ENCODE measurements at places on chromosomes 2 and 18. TPM values are rescaled to one million over a fixed set of nuclear protein-coding genes. Genes with fewer than 3 reads are reported as not detected.
A peak's percentile ranks its signal among the peaks of the same experiment; 100 is the strongest.

The UXS1 gene
- 23.2 TPM for total RNA-seq

The NCKAP5 gene
- 0.46 TPM for total RNA-seq

The REL gene
- total RNA-seq: 7.9 TPM

The KLHL30 gene
- 1.2 TPM for total RNA-seq

The PDE1A gene
- 1.5 TPM for total RNA-seq

The SCN3A gene
- total RNA-seq: not detected

The TCF23 gene
- total RNA-seq: not detected

The AOX1 gene
- total RNA-seq: 0.97 TPM

The TXNDC2 gene
- 0.11 TPM for total RNA-seq

The ANKRD30BL gene
- total RNA-seq: not detected

The ERBB4 gene
- 2.5 TPM for total RNA-seq

The SP140 gene
- 1.0 TPM for total RNA-seq

The MC2R gene
- not detected for total RNA-seq

The MATN3 gene
- 12.8 TPM for total RNA-seq

The C2orf74 gene
- total RNA-seq: 10.3 TPM

The LINC00305 gene
- total RNA-seq: not detected

The ADD2 gene
- total RNA-seq: not detected

The CNTNAP5 gene
- not detected for total RNA-seq

The HOXD3 gene
- total RNA-seq: not detected

The CYP27C1 gene
- total RNA-seq: 24.9 TPM

The TEKT4 gene
- not detected for total RNA-seq

- no peaks in the 10 kb centered on the region for H3K27me3 ChIP-seq
- H3K4me1 ChIP-seq: peaks cover 36% of the 10 kb centered on the region
- peak overlapping the region; percentile 96 for H3K27ac ChIP-seq
- no peaks in the 10 kb centered on the region for H3K36me3 ChIP-seq
Measured at GRCh38 chr2:160920791-160921303, 239.4 kb upstream of the TANK start.

DNA sequence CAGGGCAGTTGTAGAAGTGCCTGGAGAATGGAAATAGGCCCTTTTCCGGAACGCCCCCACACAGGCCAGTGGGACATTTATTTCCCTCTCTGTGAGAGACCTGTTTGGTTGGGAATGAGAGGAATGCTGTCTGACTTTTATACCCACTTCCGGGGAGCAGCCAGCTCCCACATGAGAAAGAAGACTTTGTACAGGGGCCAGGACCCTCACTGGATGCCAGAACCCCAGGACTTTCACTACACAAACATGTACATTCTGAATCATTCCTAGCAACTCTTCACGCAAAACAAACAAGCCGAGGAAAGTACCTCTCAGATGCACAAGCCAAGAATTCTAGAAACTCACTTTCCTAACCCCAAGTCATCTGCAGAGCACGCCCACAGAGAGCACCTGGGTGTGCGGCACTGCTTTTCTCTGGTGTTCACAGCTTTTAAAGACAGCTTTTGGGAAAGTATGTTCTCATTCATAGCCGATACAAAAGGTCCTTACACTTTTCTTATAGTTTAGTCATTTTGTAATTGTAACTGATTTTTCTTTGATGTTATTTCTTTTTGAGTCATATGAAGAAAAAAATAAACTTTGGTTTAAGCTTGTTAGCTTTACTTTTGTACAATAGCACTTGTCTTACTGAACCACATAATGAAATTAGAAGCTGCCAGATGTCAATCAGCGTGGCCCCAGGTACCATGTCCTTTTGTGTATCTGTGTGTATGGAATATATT, 856.1 kb upstream of the ID2 start:
- DNase-seq: no peak
- H3K36me3 ChIP-seq: no peaks in the 10 kb centered on the region
- no peak overlapping the region for H3K27ac ChIP-seq

DNA sequence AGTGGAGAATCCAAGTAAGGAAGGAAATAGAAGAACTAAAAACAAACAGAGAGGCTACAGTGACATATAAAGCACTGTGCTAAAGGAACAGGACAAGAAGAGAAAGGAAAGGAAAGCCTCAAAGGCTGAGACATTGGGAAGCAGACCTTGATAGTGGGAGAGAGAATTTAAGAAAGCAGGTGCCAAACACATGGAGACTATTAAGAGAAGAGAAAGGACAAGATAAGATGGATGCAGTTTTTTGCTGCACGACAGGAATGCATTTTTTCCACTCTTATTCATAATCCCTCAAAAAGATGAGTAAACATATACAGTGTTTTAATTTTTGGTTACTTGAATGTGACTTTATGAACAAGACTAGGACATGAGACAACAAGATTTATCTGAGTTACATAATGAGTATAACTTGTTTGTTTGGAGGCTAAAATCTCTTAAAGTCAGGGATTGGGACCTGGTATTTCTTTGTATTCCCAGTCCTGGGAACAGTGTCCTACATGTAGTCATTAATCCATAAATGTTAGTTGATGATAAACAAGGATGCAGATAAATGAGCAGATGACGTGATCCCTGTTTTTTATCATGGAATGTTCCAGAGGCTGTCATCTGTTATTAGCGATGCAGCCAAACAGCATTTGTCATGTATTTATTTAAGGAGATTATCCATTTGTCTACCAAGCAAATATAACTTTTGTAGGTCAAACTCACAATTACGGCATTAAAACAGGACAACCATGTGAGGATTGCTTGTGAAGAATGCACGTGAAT, 141.7 kb downstream of the DNER start:
- H3K36me3 ChIP-seq: no peaks in the 10 kb centered on the region
- H3K27ac ChIP-seq: no peak overlapping the region
- no peaks in the 10 kb centered on the region for H3K4me1 ChIP-seq

GRCh38 chr2:30708491-30709290, 98.6 kb downstream of the CAPN13 start:
- no peaks in the 10 kb centered on the region for H3K36me3 ChIP-seq
- DNase-seq: peak; percentile 72
- H3K27ac ChIP-seq: no peak overlapping the region
- no peaks in the 10 kb centered on the region for H3K27me3 ChIP-seq

GRCh38 chr2:206084439-206084869, 1.5 kb downstream of the INO80D start:
- H3K27ac ChIP-seq: peak overlapping the region; percentile 98
- H3K36me3 ChIP-seq: no peaks in the 10 kb centered on the region
- peaks cover 29% of the 10 kb centered on the region for H3K4me1 ChIP-seq
- H3K27me3 ChIP-seq: no peaks in the 10 kb centered on the region

GRCh38 chr2:128214866-128215460, 103.7 kb downstream of the HS6ST1 start:
- no peak overlapping the region for H3K4me3 ChIP-seq
- H3K4me1 ChIP-seq: no peaks in the 10 kb centered on the region
- no peak for DNase-seq
- H3K27ac ChIP-seq: no peak overlapping the region
- H3K36me3 ChIP-seq: no peaks in the 10 kb centered on the region

DNA sequence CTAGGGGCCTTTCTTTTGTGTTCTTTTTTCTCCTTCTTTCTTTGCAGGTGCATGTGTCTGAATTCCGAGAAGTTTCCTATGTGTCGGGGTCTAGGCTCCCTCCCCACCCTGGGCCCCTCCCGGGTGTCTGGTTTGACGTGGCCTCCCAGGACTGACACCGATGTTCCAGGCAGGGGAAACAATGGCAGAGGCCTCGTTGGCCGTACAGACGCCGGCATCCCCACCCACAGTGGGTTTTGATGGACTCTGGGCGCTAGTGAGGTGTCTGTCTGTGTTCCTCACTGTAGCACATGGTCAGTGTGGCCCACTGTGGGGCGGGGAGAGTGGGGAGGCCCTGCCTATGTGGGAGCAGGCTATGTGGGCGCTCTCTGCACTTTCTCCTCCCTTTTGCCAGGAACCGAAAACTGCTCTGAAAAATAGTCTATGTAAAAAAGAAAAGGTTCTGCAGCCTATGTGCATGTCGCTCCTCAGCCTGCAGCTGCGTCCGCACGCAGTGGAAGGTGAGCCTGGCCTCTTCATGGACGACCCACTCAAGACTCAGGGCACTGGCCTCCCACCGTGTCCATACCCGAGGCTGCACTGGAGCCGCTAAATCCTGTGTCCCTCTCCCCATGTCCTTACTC, 90.9 kb upstream of the ASB18 start:
- no peaks in the 10 kb centered on the region for H3K36me3 ChIP-seq
- H3K27ac ChIP-seq: no peak overlapping the region
- peaks cover 3% of the 10 kb centered on the region for H3K4me1 ChIP-seq
- no peak overlapping the region for H3K4me3 ChIP-seq
- no peaks in the 10 kb centered on the region for H3K27me3 ChIP-seq

- DNase-seq: peak; percentile 17
- H3K4me3 ChIP-seq: no peak overlapping the region
- H3K27me3 ChIP-seq: peaks cover 55% of the 10 kb centered on the region
- H3K27ac ChIP-seq: no peak overlapping the region
- no peaks in the 10 kb centered on the region for H3K4me1 ChIP-seq
Measured at GRCh38 chr2:98026927-98027522, 31.3 kb upstream of the TMEM131 start.

DNA sequence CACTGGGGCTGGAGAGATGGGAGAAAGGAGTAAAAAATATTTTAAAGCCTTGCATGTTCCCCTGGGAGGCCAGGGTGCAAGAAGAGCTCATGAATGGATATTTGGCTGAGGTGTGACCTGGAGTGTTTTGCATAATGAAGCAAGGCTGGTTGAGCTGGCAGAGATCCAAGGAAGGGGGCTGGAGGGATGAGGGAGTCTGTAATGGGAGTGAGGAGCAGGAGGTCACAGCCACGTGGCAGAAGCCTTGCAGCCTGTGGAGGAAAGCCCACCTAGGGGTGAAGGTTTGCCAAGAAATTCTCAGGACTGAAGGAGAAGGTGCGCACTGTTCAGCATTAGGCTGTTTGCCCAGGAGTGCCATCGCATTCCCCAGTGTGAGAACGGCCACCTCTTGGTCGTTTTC, 40.3 kb upstream of the ATP8B1 start:
- no peak overlapping the region for H3K4me3 ChIP-seq
- peaks cover 46% of the 10 kb centered on the region for H3K4me1 ChIP-seq
- H3K36me3 ChIP-seq: no peaks in the 10 kb centered on the region
- no peaks in the 10 kb centered on the region for H3K27me3 ChIP-seq
- no peak for DNase-seq

DNA sequence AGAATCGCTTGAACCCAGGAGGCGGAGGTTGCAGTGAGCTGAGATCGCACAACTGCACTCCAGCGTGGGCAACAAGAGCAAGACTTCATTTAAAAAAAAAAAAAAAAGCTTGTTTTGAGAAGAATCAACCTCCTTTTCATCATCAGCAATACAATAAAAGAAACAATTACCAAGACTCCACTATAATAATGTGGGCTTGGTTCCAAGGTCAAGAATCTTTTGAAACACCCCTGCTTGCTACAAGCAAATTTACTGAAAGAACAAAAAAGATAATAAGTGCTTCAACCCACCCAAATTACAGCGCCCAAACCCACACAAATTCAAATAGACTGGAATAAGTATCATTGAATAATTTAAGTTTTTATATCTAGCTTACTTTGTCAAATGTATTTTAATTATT, 33.6 kb upstream of the MAPRE3 start:
- no peak for DNase-seq
- H3K4me3 ChIP-seq: no peak overlapping the region
- peaks cover 31% of the 10 kb centered on the region for H3K27me3 ChIP-seq

DNA sequence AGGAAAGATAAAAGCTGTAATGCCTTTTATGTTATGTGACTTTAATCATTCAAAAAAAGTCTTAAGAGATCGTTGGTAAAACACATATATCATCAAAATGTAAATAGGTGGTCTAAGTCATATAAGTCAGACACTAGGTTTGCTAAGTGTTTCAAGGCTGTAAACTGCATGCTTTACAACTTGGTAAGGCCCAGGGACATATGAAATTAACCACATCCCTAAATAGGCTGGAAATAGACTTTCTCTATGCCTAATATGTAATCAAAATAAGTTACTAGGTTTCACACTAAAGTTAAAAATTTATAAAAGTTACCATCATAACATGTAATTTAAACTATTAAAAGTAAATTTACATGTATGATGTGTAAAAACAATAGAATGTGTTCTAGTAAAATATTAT, 946.3 kb upstream of the LRATD1 start:
- no peak for DNase-seq
- H3K27me3 ChIP-seq: no peaks in the 10 kb centered on the region
- no peaks in the 10 kb centered on the region for H3K4me1 ChIP-seq
- no peaks in the 10 kb centered on the region for H3K36me3 ChIP-seq
- H3K27ac ChIP-seq: no peak overlapping the region

- H3K4me1 ChIP-seq: peaks cover 26% of the 10 kb centered on the region
- no peak overlapping the region for H3K27ac ChIP-seq
- no peaks in the 10 kb centered on the region for H3K36me3 ChIP-seq
- no peak for DNase-seq
- H3K4me3 ChIP-seq: no peak overlapping the region
Measured at GRCh38 chr2:67922080-67922785, 140.6 kb downstream of the C1D start.

DNA sequence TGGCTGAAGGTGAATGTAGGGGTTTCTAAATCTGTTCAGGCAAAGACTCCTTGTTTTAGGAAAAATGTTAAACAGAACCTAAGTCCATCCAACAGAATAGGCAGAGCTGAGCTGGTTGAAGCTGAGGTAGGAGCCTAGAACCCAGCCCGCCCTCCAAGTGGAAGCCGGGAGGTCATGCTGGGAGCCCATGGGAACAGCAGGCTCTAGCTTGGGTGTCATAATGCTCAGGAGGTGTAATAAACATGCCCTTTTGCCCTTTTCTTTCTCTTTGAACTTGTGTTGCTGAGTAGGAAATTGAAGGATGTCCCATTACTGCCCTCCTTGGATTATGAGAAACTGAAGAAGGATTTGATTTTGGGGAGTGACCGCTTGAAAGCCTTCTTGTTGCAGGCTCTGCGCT, 60.3 kb downstream of the ARMC9 start:
- H3K27me3 ChIP-seq: no peaks in the 10 kb centered on the region
- H3K36me3 ChIP-seq: peaks cover 67% of the 10 kb centered on the region
- no peak for DNase-seq
- H3K4me1 ChIP-seq: peaks cover 6% of the 10 kb centered on the region

GRCh38 chr2:171266102-171266501, 105.4 kb upstream of the TLK1 start:
- no peak for DNase-seq
- H3K4me3 ChIP-seq: no peak overlapping the region
- H3K27ac ChIP-seq: no peak overlapping the region
- no peaks in the 10 kb centered on the region for H3K27me3 ChIP-seq

GRCh38 chr2:168545439-168546082, 89.5 kb downstream of the CERS6 start:
- H3K36me3 ChIP-seq: peaks cover 16% of the 10 kb centered on the region
- DNase-seq: no peak
- no peak overlapping the region for H3K4me3 ChIP-seq
- no peaks in the 10 kb centered on the region for H3K27me3 ChIP-seq

GRCh38 chr18:75836516-75836915, 409.0 kb upstream of the SMIM21 start:
- H3K27ac ChIP-seq: no peak overlapping the region
- H3K4me3 ChIP-seq: no peak overlapping the region
- H3K36me3 ChIP-seq: no peaks in the 10 kb centered on the region
- H3K27me3 ChIP-seq: no peaks in the 10 kb centered on the region
- DNase-seq: peak; percentile 25

DNA sequence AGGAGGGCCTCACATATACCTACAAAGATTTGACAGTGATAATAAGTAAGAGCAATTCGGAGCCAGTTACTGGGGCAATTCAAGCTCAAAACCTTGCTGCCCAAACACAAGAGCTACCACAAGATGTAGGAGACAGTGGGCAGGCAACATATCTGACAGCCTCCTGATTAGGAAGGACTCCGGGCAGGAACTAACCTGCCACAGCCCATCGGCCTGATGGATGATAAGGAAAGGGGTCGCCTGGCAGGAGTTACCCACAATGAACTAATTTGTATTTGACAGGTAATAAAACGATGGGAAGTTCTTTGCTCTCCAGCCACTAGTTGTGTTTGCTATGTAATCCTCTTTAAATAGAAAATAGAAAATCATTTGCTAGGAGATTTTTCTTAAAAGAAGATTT, 100.2 kb downstream of the ARHGAP15 start:
- no peak for DNase-seq
- no peak overlapping the region for H3K4me3 ChIP-seq
- H3K36me3 ChIP-seq: peaks cover 2% of the 10 kb centered on the region
- H3K27me3 ChIP-seq: peaks cover 14% of the 10 kb centered on the region
- no peak overlapping the region for H3K27ac ChIP-seq

Data from osteocyte (in vitro differentiated cells).